ENCODE measurements at places on chromosomes 16 and 17.

- DNase-seq, result no peak
Observed at GRCh38 chr16:7482032-7482431, 149.4 kb downstream of the RBFOX1 start.

DNA sequence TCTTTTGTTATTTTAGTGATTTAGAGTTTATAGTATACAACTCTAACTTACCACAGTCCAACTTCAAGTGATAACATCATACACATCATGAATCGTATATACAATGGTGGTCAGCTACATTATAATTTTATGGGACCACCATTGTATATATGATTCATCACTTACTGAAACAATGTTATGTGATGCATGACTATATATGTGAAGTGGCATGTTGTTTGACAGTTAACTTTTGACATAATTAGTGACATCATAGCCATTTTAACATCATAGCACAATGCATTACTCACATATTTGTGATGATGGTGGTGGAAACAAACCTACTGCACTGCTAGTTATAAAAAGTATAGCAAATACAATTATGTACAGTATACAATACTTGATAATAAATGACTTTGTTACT, 21.9 kb downstream of the DYNLL2 start:
- DNase-seq, result no peak

DNA sequence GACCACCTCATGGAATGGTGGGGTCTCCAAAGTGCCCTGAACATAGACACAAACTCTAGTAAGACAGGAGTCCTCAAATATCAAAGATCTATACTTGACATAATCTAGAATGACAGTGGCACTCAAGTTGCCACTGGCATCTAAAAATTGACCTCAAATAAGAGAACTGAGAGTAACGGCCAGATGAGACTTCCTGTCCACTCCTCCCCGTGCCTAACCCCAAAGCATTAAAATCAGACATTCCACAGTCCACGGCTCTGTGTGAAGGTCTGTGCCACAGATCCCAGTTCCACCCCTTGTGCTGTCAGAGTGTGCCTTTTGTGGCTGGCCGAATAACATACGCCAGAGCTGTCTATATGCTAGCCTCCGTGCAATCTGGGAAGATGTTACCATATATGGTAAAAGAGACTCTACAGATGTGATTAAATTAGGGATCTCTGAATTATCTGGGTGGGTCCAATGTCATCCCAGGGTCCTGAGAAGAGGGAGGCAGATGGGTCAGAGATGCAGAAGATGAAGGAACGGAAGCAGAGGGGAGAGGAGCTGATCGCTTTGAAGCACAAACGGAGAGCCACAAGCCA, 21.0 kb upstream of the EVPL start:
- DNase-seq, result no peak

DNA sequence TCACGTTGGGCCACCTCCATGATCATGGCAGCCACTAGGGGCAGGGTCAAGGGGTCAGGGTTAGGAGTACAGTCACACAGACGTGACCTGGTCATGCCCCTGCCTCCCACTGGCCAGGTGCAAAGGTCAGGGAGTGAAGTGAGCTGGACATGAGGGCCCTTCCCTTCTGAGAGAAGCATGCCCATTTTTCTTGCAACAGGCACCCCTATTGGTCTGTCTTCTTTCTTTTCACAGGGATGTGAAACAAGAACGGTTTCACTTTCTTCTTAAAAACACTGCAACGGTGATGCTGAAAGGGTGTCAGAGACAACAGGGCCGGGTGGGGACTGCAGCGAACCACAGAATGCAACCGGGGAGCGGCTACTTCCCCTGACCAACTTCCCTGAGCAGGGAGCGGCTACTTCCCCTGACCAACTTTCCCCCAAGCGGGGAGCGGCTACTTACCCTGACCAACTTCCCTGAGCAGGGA, 52.1 kb upstream of the DOC2B start:
- no peak for DNase-seq

GRCh38 chr17:9424071-9424640, 151.5 kb downstream of the STX8 start:
- no peak for DNase-seq

- DNase-seq, result no peak
Observed at GRCh38 chr16:14304891-14305460, 233.9 kb downstream of the MRTFB start.

- DNase-seq, result no peak
Observed at GRCh38 chr17:63587770-63588169, 12.9 kb upstream of the TACO1 start.

GRCh38 chr17:51166987-51167931, 1.0 kb downstream of the NME2 start:
- DNase-seq, result peak; percentile 55

- no peak for DNase-seq
Observed at GRCh38 chr16:10494343-10495030, 85.9 kb downstream of the EMP2 start.

DNA sequence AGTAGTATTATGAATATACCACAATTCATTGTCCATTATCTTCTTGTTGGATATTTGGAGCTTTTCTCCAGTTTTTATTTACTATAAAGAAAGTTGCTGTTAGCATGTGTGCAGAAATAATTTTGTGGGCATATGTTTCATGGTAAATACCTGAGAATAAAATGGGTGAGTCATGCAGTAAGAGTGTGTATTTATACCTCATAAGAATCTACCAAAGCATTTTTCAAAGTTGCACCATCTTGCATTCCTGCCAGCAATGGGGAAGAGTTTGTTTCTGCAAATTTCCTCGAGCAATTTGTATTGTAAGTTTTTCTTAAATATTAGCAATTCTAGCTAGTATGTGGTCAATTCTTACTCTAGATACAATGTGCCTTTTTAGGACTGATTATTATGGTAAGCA, 7.9 kb upstream of the MON1B start:
- DNase-seq, result no peak

DNA sequence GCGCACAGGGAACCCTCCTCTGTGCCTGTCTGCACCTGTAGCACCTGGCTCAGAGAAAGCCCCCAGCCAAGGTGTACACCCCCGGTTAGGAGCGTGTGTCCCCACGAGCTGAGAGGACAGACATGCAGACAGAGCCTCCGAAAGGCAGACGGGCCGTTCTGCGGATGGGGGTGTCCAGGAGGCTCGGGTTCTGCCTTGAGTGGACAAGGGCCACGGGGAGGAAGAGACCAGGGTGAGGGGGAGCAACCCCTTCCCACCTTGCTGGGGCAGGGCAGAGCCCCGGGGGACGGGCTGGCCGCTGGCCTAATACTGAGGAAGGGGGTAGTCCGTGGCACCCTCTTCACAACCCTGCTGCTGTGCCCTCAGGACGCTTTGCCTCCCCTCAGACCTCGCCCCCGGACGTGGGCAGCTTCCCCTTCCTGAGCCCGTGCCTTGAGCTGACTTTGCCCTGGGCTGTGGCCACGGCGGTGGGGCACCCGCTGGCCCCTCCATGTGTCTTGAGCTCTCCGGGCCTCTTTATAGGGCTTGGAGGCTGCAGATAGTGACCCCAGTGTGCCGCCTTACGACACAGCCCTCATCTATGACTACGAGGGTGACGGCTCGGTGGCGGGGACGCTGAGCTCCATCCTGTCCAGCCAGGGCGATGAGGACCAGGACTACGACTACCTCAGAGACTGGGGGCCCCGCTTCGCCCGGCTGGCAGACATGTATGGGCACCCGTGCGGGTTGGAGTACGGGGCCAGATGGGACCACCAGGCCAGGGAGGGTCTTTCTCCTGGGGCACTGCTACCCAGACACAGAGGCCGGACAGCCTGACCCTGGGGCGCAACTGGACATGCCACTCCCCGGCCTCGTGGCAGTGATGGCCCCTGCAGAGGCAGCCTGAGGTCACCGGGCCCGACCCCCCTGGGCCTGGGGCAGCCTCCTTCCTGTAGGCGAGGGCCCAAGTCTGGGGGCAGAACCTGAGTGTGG, 5.7 kb downstream of the SLC22A31 start:
- DNase-seq, result no peak

- DNase-seq, result no peak
Observed at GRCh38 chr16:74892574-74893461, 92.1 kb downstream of the WDR59 start.

DNA sequence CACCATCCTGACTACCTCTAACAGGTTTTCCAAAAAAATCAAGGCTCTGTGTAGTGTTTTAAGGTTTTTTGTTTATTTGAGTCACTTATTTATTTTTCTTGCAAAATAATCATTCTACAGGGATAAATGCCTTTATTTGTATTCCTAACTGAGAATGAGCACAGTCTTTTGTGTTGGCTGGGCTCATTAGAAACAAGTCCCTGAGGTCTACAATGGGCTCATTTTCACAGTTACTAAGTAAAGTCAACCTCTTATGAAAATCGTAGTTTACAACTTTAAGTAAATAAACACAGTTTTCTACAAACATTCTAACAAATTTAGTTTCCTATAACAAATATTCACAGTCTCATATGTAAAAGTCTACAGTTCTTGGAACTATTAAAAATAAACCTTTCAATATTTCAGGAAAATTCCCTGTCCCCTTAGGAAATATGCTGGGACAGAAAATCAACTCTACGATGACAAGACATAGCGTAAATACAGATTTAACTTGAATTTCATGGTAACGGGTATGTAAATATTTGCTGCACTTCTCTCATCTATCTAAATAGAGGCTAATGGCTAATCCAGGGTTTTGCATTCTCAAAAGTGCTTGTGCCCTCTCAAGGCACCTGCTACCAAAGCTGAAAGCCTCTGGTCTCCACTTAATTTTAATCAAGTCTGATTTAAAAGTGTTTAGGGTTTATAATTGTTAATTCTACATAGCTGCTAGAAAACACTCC, 31.5 kb upstream of the CDH5 start:
- DNase-seq, result no peak

DNA sequence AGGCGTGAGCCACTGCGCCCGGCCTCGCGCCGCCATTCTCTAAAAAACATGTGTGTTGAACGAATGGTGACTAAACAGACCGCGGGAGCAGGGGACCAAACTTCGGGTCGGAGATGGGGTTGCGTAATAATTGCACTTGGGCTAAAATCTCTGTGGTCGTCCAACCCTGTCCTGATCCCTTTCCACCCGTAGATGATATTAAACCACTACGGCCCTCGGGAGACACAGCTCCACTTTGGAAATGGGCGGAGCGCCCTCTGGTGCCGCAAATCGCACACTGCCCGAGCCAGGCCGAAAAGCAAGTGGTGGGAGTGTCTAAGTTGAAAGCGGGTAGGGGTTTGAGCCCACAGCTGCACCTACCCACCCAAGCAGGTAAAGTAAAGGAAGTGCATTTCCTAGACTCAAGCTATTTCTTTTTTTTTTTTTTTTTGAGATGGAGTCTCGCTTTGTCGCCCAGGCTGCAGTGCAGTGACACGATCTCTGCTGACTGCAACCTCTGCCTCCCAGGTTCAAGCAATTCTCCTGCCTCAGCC, 17.0 kb downstream of the CAVIN1 start:
- peak; percentile 71 for DNase-seq

GRCh38 chr17:78407387-78408000, 29.0 kb downstream of the PGS1 start:
- no peak for DNase-seq
